Lower leg skin (tissue), 4 donors: ENCODE measurements at places on chromosomes 4 and X. TPM values are rescaled to one million over a fixed set of nuclear protein-coding genes. Genes with fewer than 3 reads are reported as not detected.

The TEX13B gene
- total RNA-seq: not detected

The ABLIM2 gene
- 31.7 TPM for total RNA-seq

The NAA11 gene
- total RNA-seq: not detected

The ZNF595 gene
- total RNA-seq: 20.6 TPM

The TLR6 gene
- 4.0 TPM for total RNA-seq

The IL21 gene
- total RNA-seq: not detected

The RGN gene
- total RNA-seq: not detected

The F11 gene
- total RNA-seq: not detected

The ARMCX4 gene
- total RNA-seq: 6.1 TPM

The POLA1 gene
- 7.1 TPM for total RNA-seq

The ADGRA3 gene
- 14.5 TPM for total RNA-seq

The OTC gene
- total RNA-seq: not detected

The AVPR2 gene
- 0.53 TPM for total RNA-seq

The RHOXF2B gene
- not detected for total RNA-seq

The EPHA5 gene
- total RNA-seq: 0.45 TPM

The NRK gene
- 0.42 TPM for total RNA-seq
